ENCODE measurements at places on chromosomes 2 and 18.

- no peak for DNase-seq
These were observed 17.4 kb downstream of the AGAP1 start for GRCh38 chr2:235511187-235511661.

GRCh38 chr2:155961641-155962040 is 370.9 kb downstream of the NR4A2 start:
- DNase-seq: no peak

DNA sequence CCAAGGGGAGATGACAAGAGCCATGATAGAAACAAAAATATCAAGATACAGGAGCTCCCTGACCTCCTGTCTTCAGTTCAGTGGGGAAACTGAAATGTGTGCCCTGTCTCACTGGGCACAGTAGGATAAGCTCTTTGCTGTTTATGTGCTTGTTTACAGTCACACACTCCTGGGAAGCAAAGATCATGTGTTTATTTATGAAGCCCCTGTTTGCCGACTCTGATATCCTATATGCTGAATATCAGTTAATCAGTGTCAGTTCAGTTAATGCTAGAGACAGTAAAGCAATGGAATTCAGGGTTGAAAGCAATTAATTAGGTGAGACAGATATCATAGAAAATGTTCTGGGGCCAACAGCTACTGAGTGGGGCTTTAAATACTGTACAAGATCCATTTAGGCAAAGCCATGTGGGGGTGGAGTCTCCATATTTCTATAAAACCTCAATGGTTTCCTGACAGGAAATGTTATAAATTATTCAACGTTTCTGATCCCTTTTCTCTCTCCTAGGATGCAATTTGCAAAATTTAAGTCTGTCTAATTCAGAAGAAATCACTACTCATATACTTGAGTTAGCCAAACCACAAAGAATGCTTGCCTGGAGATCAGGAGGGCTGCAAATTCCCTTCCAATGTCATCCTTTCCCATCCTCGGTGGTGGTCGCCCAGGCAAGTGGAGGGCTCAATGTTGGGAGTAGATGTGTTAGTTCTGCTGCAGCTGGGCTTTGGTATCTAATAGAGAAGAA is 551.3 kb downstream of the CMPK2 start:
- no peak for DNase-seq

DNA sequence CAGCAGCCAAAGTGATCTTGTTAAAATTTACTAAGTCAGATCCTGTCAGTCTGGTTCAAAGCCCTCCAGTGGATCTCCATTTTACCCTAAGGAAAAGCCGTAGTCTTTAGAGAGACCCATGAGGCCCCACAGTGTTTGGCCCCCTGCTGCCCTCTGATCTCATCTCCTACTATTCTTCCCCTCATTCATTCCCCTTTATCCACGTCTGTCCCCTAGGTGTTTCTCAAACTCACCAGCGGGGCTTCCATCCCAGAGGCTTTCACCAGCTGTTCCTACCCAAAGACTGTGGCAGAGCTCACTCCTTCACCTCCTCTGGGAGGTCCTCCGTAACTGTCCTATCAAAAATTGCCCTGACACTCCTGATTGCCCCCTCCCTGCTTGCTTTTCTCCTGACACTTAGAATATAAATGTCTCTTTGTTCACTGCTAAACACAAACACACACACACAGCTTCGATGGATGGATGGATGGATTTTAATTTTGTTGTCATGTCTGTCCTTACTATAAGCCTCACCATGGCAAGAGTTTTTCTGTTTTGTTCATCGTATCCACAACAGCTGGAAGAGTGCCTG is 26.1 kb downstream of the LIMS1 start:
- DNase-seq: no peak

DNA sequence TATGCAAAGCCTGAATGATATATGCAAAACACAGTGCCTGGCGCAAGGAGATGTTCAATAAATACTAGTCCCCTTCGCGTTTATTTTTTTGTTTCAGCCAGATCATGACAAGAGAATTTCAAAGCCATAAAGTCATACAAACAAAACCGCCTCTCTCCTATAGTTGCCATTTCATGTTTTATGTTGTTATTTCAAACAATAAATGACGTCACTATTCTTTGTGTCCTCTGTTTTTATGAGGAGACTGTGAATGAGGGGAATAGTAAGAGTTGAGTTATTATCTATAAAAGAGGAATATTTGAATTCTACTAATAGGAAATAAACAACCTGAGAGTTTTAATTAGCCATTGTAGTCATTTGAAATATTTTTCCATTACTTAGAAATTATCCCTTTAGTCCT is 464.5 kb downstream of the THSD7B start:
- DNase-seq: no peak

DNA sequence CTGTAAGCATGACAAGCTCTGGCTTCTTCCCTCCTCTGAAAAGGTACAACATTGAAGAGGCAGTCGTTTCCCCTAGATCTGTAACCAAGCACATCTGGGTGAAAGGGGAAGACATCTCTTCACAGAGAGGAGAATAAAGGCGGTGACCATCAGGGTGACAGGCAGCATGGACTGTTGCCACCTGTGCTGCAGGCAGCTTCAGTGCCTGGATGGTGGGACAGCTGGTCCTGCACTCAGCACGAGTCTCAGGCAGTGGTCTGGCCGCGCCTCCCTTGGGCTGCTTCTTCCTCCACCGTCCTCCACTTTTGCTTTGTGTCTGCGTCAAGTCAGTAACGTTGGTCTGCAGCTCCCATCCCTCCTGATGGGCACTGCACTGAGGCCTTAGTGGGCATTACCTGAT is 264.4 kb downstream of the NEDD4L start:
- DNase-seq: no peak

- DNase-seq: no peak
These were observed 449.7 kb upstream of the CWC22 start for GRCh38 chr2:180456801-180457200.

GRCh38 chr2:52390651-52391050 is 1358.7 kb upstream of the NRXN1 start:
- DNase-seq: no peak

- peak; percentile 67 for DNase-seq
These were observed 102.4 kb downstream of the CABLES1 start for GRCh38 chr18:23237524-23238151.

DNA sequence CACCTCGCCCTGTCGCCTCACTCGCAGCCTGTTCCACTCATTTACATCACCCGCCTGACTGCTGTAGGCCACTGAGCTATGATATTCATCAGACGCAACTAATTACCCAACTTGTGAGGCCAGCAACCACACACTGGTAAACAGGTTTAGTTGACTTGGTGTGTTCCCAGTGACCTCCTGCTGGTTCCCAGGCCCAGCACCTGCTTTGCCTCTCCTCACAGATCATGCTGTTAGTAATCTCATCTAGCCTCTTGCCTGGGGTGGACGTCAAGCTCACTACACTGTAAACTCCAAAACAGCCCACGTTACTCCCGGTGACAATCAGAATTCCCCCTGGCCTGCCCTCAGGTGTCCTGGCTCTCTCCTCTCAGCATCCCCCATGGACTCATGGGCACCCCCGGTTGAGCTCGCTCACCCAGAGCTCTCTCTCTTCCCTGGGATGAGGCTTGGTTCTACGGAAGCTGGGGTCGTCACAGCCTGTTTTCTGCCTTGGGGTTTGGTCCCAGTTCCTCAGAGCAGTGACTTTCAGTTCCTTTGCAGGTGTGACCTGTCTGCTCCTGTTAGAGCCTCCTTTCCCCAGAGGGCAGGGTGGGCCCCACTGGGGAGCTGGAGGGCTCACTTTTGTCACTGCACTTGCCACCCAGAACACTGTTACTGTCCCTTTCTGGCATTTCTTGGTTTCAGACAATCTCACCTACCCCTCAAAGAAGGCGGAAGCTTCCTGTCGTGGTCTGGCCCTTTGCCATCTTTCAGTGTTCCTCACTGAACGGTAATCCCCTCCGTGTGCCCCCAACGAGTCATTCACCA is 40.3 kb downstream of the INPP5D start:
- DNase-seq: no peak

- DNase-seq: no peak
These were observed 104.3 kb upstream of the PXDN start for GRCh38 chr2:1848599-1848995.

GRCh38 chr2:128169497-128169896 is 78.5 kb downstream of the UGGT1 start:
- DNase-seq: no peak

- DNase-seq: no peak
These were observed 75.3 kb downstream of the HRH4 start for GRCh38 chr18:24535527-24536295.

DNA sequence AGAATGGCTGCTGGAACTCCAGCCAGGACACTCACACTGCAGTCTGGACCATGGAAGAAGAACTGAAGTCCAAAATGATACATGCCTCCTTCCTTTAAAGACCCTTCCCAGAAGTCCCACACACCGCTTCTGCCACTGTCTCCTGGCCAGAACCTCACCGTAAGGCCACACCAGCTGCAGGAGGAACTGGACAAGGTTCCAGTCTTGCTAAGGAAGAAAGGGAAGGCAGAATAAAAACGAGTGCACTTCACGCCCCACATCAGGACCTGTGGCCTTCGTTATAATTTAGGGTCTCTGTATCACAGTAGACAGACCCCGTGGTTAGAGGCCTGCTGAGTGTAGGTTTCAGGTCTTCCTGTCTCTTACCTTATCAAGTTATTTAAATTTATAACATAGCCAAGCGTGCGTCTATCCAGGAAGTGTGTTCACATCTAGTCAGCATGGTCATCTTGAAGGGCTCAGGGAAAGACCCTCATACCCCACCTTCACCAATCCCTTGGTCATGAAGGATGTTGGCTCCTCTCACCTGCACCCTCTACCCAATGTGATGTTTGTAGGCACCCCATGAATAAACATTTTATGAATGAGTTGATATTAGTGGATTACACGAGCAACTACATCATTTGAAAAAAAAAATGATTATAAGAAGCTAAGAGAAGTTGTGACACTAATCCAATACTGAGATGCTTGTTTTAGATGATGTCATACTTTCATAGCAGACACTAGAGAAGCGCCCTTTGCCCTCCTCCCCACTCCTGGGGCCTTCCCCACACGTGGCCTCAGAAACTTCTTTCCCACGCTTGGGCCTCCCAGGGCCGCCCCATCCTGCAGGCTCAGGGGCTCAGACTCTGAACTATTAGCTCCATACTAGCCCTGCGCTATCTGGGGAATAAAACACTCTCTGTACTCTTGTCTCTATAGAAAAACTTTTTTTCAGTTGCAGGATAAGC is 157.6 kb downstream of the FAM210A start:
- no peak for DNase-seq

DNA sequence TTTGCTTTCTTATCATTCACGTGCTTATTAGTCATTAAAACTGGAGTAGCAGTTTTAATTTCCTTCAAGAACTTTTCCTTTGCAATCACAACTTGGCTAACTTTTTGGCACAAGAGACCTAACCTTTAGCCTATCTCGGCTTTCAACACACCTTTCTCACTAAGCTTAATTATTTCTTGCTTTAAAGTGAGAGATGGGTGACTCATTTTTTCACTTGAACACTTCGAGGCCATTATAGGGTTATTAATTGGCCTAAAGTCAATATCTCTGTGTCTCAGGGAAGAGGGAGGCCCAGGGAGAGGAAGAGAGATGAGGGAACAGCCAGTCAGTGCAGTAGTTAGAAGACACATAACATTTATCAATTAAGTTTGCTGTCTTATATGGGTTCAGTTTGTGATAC is 289.8 kb downstream of the RBM43 start:
- DNase-seq: no peak

- no peak for DNase-seq
These were observed 181.3 kb upstream of the SIX2 start for GRCh38 chr2:45190481-45190942.

GRCh38 chr2:100820523-100821254 is 750 bp downstream of the NPAS2 start:
- no peak for DNase-seq

- no peak for DNase-seq
These were observed 79.5 kb downstream of the POLR1A start for GRCh38 chr2:86025976-86026743.

DNA sequence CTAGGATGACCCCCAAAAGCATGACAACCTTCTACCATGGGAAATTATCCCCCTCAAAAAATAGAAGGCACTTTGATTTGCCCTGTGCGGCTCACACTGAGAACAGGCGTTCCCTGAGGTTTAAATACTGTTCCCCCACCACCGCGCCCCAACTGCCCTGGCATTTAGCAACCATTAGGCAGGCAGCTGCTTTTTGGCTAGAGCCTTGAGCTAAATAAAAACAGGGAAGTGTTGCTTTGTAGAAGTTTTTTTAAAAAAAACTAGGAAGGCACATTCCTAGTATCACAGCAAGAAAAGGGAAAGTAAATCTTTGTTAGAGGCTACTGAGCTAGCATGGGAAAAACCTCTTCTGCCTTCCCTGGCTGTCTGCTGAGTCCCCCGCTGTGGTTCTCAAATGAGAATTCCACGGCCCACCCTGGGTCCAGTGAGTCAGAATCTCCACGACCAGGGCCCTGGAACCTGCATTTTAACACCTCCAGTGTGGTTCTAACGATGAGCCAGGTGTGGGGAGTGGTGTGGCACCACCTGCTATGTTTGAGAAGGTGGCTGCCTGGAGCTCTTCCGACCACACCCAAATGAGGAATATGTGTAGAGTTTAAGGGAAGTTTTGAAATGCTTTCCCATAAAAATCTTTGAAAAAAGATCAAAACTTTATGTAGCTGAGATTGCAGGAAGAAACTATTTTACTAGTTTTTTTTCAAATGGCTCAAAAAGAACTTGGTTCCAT is 66.4 kb downstream of the VIT start:
- DNase-seq: no peak

DNA sequence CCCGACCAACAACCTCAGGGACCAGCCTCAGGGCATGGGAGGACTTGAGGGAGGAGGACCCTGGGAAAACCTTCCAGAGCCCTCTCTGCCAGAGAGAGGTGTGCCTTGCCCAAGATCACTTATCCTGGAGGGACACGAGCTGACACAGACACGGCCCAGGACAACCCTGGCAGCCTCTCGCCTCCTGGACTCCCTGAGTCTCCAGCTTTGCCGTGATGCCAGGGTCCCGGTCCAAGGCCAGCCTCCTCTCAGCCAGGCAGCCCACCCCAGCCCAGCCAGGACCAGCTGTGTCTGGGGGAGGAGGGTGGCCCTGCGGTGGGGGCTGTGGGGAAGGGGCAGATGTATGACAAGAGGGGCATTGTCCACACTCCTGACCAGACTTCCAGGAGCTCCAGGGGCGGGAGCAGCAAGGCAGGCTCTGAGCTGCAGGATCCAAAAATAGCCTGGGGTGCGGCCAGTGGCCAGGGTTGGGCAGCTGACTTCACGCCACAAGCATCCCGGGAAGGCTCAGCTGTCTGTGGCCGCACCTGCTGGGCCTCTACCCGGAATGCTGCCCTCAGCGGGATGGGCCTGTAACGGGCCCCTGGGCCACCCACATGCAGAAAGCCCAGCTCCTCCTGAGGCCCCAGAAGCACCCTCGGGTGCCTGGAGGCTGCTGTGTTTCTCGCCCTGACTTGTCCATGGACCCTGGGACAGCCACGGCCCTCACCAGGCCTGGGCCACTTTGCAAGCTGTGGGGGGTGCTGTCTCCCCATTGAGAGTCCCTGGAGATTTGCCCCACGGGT is 65.5 kb upstream of the GPC1 start:
- DNase-seq: peak; percentile 82

DNA sequence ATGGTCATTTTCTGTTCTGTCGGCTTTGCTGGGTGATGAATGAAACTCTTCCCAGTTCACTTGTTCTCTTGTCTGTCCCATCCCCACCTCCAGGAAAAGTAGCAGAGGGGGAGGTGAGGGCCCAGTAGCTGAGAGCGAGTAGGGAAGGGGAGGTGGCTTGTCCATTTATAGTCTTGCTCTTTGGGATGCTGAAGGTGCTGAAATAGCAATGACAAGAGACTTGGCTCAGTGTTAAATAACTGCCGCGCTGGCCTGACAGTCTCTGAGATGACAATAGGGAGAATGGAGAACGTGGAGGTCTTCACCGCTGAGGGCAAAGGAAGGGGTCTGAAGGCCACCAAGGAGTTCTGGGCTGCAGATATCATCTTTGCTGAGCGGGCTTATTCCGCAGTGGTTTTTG is at the start of gene SMYD1:
SMYD1 (plus strand) TSS at position 228 of the 400 bp plus-strand sequence; CDS start at position 268, 40 bp downstream.
- peak; percentile 48 for DNase-seq

- peak; percentile 67 for DNase-seq
These were observed 603 bp downstream of the ATAD2B start for GRCh38 chr2:23926290-23926749.
